ENCODE measurements at places on chromosomes 6 and 20.

GRCh38 chr6:72621291-72622093, at the start of gene KCNQ5:
KCNQ5 (plus strand) TSS chr6:72622064.
- DNase-seq: no peak

DNA sequence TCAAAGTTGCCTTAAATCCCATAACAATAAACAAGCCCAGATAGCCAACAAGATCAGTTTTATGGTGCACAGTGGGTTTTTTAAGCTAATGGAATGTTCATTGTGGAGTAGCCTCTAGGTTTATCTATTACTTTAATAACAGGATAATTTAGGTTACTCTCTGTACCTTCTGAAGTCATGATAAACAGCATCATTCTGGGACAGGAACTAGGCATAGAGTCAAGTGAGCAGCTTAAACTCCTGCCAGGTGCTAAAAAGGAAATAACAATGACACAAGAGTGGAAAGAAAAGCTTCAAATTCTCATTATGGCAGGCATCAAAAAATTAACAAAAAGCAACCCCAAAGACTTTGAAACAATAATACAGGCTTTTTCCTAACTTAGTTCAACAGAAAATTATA, 228.8 kb downstream of the HACE1 start:
- no peak for DNase-seq

DNA sequence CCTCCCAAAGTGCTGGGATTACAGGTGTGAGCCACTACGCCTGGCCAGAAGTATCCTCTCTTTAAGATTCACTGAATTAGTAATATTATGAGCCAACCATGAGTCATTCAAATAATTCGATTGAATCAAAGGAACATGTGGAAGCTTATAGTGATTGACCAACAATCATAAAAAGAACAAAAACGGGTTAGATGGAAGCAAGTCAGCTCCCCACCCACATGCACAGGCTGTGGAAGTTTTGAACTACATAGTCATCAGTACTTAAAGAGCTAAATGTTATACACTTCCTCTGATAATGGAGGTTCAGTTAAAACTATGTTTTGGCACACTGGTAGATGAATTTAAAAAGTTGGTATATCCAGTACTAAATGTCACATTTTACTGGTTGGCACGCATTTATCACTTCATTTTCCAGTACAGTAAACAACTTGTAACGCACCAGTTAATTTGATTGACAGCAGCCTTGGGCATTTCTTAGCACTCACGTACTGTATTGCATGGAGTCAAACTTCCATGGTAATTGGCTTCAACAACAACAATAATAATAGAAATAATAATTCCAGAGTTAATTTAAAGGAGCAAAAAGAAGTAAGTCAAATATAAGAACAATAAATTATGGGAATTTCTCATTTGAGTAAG, 1107.3 kb upstream of the MAP3K7 start:
- DNase-seq: no peak

- DNase-seq: no peak
Observed at GRCh38 chr20:1302685-1303541, 26.0 kb downstream of the SDCBP2 start.

GRCh38 chr20:59966428-59966827, 8.2 kb downstream of the CDH26 start:
- no peak for DNase-seq

DNA sequence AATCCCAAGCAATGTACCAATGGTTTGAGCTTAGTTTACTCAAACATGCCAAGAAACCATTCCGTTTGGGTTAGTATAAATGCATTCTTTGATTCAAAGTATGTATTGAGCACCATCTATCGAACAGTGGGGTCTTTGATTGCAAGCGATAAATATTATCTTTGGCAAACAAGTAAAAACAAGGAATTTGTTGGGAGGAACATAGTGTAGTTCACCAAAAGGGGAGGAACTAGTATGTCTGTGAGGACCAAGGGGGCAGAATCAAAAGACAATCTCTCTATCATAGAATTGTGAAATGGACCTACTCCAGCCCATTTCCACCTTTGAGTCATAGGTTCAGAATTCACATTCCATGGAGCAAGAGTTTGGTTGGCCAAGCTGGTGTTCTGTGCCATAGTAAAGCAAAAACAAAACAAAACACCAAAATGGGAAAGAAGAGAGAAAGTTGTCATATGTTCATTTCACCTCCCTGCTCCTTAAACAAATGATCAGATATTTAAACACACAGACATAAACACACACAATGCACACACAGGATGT, 266.0 kb downstream of the TSHZ2 start:
- DNase-seq: no peak

DNA sequence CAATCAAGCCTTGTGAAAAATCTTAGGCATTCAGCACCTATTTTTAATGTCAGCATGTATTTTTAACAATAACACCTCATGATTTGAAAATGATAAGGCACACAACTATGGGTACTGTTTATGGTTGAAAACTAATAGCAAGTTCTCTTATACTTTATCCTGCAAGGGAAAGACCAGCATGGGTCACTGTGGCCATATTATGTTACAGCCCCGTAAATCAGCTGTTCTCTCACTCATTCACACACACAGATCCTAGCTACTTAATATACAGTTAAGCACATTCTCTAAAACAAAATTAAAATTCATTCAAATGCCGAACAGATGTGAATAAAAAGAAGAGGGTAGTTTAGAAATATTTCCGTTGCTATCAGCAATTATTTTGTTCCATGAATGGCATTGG, 224.4 kb downstream of the OGFRL1 start:
- no peak for DNase-seq

DNA sequence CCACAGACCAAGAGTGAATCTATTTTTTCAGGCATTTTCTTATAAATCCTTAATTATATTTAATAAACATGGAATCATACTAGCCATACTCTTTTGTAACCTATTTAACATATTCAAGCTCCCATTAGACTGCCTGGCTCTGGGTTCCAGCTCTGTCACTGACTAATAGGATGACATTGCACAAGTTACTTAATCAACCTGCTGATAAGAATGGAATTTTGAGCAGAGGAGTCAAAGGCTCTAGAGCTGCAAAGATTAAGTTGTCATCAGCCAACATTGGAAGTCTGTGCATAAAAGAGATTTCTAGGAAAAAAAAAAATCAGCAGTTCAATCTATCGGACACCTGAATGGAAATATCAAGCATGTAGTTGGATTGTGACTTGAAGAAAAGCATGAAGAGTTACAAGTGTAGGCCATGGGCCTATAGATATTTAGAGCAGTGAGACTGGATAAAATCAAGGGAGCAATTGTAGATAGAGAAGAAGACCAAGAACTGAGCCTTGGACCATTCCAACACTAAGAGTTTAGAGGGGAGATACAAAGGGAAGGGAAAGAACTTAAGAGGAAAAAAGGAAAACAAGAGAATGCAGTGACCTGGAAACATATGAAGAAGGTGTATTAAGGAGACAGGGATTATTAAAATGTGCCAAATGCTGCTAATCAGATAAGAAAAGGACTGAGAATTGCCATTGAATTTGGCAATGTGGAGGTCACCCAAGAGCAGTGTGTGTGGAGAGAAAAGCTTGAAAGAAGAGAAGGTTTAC, 11.0 kb upstream of the HINT3 start:
- DNase-seq: no peak

DNA sequence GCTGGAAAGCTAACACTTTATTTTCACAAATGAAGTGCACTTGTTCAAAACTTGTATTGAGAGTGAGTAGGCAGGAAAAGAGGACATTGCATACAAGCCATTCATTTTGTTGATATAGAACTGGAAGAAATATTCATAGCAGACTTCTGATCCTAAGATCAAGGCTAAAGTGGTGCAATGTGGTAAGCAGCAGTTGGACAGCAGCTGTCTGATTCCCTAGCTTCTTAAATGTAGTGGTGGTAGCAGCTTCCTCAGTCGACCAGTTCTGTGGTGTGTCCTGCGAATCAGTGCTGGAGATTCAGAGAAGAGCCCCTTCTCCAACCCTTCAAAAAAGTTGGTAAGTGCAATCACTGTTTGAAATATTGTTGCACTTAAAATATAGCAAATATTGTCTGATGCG, 281.7 kb upstream of the GJE1 start:
- no peak for DNase-seq

GRCh38 chr6:92690997-92691599, 728.3 kb downstream of the EPHA7 start:
- no peak for DNase-seq

- DNase-seq: no peak
Observed at GRCh38 chr6:15171026-15171425, 74.8 kb upstream of the JARID2 start.

DNA sequence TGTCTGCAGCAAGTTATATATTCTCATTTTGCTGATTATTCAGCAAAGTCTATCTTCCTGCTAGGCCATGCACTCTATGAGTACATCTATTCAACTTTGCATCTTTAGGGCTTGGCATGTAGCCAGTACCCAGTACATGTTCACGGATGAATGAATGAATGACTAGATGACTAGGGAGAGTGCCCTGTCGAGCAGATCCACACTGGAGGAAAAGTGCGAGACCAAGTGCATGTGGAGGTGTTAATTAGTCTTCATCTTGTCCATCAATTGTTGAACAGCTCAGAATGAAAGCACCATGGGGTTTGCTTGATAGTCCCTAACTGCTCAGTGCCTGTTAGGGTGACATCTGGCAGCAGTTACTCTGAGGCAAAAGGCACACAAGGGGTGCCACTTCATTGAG, 30.4 kb downstream of the TM9SF4 start:
- no peak for DNase-seq

- DNase-seq: peak; percentile 59
Observed at GRCh38 chr6:101397199-101397598, 3.7 kb downstream of the GRIK2 start.

DNA sequence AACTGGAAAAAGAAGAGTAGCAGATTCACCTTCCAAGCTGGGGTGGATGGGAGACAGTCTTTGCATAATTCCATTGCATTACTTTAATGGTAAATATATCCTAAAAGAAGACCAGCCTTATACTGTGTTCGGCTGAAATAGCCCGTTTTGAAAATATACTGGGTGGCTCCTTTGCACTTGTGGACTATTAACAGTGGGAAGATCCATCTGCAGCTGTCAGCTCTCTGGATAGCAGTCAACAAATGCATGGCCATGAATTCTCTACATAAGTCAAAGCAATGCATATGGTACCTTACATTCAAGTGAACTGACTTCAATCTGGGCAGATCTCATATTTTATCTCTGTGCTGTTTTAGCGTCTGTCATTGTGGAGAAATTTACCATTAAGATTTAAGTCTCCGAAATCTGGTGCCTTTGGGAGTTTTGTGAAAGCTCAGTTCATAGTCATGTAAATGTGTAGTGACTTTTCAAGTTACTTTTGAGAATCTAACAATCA, 400.6 kb upstream of the RNF217 start:
- no peak for DNase-seq

Data from NCI-H2081 treated with DMSO at 0.1 percent for 48 hours (cell line).